ENCODE measurements at places on chromosomes 3 and 15.

GRCh38 chr3:45198264-45199260 lies 27.5 kb downstream of the TMEM158 start:
- ATAC-seq: no peak

DNA sequence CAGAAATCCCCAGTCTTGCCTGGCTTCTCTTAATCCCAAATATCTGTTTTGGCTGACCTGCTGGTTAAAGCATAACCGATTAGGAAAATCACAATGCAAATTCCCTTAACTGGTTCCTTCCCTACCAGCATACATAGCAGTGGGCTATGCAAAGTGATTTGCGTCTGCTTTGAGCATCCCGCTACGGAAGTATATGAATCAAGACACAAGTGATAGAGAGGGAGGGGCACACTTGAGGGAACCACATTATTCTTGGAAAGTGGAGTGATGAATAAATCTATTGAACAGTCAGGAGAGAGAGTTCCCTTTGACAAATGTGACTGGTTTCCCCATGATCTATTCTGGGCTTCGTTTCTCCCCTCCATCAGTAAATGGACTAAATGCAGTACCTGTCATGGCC lies 119.6 kb upstream of the C15orf61 start:
- ATAC-seq: no peak

GRCh38 chr15:100263721-100264455 lies 77.9 kb downstream of the ADAMTS17 start:
- no peak for ATAC-seq

- ATAC-seq: no peak
These were observed 289.5 kb downstream of the GABRG3 start for GRCh38 chr15:27260523-27260922.

Measured in esophagus mucosa (tissue), 1 donor.